Activated CD8-positive, alpha-beta memory T cell treated with anti-CD3 and anti-CD28 coated beads, Interleukin-2, amount 10 ng/mL, durations not matched to agents 7 days and 5 days (primary cell): ENCODE measurements at places on chromosomes 3 and 15. TPM values are rescaled to one million over a fixed set of nuclear protein-coding genes. Genes with fewer than 3 reads are reported as not detected.
A peak's percentile ranks its signal among the peaks of the same experiment; 100 is the strongest.

DNA sequence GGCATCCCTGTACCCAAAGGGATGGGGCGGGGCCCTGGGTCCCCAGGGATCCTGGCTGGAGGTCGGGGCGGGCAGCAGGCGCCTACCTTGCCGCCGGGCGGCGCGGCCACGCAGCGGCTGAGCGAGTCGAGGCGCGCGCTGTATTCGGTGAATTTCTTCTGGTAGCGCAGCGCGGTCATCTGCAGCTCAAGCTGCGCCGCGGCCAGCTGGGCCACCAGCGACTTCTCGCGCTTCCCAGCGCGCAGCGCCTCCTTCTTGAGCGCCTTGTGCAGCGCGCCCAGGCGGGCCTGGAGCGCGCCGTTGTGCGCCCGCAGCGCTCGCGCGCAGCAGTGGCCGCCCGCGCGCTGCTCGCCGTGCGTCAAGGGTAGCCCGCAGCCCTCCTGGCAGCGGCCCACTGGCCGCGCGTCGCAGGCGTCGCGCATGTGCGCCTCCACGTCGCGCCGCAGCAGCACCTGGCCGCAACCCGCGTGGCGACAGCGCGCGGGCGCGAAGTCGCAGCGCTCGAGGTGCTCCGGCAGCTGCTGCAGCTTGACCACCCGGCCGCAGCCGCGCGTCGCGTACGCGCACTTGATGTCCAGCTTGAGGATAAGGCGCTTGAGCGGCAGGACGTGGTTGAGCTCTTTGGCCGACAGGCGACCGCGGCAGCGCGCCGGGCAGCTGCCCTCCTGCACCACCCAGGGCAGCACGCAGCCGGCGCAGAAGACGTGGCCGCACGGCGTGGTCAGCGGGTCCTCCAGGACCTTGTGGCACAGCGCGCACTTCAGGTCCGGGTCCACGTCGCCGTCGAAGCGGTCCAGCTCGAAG, 522 bp downstream of the PDZRN3 start:
- no peak overlapping the region for H3K4me3 ChIP-seq
- no peaks in the 10 kb centered on the region for H3K4me1 ChIP-seq
- DNase-seq = no peak
- H3K27me3 ChIP-seq = peaks cover 16% of the 10 kb centered on the region

DNA sequence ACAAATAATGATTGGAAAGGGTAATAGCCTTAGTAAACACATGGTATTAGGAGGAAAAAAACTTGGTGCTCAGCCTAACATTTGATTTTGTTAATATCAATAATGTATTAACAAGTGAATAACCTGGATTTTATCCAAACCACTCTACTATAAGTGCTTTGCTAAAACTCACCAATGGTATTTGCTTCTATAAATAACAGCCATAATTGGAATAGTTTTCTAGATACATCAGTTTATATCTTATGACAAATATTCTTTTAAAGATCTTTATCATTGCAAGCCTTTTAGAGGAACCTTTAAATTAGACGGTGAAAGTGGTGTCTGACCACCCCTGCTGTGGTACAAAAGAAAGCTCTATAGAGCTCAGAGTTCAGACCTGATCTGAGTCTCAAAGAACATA, 123.9 kb downstream of the SHOX2 start:
- no peaks in the 10 kb centered on the region for H3K4me1 ChIP-seq
- H3K27ac ChIP-seq = no peak overlapping the region
- H3K4me3 ChIP-seq = no peak overlapping the region
- DNase-seq = no peak

DNA sequence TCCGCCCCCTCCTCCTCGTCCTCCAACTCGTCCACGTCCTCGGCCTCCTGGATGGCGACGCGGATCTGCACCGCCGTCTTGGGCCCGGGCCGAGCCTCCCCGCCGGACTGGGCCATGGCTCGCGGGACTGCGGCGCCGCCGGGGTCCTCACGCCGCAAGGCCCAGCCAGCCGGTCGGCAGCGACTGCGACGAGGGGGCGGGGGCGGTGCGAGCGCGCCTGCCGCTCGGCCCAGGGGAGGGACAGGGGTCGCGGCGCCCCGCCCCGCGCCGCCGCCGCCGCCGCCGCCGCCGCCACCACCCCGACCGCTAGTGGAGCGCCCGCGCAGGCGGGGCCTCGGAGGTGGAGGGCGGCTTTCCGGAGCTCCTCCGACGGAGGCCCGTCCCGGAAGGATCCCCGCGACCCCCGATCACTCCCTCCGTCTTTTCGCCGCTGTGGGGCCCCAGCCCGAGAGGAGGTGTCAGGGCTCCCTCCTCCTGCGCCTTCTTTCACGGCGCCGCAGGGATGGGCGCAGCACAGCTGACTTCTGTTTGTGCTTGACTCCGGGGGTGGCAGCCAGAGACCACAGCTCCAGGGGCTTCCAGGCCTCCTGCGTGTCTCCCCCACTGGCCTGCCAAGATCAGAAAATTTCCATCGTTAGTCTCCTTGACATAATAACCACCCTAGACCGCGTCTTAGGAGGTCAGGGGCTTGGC, at the start of gene LARP6:
Gene LARP6, minus strand, starts transcription at position 185 of the 693 bp plus-strand sequence. Its CDS starts 69 bp downstream, at position 116.
- H3K27me3 ChIP-seq = peaks cover 67% of the 10 kb centered on the region
- H3K4me1 ChIP-seq = peaks cover 8% of the 10 kb centered on the region
- H3K4me3 ChIP-seq = peak within 1 kb of the TSS; percentile 41
- no peaks in the 10 kb centered on the region for H3K36me3 ChIP-seq
- no peak for DNase-seq
- peak within 1 kb of the TSS; percentile 37 for H3K27ac ChIP-seq

Gene CHRM5
- total RNA-seq = not detected

Gene LDHAL6B
- total RNA-seq = not detected
